Cerebellar nuclear complex (tissue), 1 donor: ENCODE measurements at places on chromosomes 7 and 10.

DNA sequence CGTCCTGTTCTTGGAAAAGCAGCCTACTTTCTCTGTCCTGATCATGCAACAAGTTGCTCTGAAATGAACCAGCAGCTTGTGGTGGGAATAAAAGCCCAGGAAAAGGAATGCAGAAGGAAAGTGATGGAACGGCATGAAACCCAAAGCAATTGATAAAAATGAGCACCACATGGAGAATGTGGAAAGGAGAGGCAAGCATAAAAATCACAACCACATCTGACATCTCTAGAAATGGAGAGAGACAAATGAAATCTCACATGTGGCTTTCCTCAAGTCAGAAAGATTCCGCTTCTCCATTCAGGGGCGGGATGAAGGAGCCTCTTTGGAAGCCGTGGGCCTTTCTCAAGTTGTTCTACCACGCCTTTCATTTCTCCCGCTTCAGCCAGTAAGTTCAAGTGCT is 631.7 kb upstream of the GALNT17 start:
- DNase-seq, result no peak

DNA sequence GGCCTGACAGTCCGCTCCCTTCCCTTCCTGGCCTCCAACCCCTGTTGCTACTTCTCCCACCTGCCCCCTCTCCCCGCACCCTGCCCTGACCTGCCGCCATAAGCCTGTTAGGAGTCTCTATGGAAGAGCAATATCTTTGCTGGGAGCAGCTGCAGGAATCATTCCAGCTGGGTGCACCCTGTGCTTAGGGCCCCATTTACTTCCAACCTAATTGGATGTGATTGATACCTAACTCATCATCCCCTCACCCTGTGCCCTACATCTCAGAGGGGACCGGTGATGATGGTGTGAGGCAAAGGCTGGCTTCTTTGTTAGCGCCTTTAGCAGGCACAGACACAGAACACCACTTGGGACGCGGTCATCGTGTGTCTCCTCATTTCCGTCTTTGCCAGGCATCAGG is 80.0 kb upstream of the FAM180A start:
- DNase-seq, result no peak

- no peak for DNase-seq
These were observed 108.7 kb downstream of the TBXAS1 start for GRCh38 chr7:139937715-139938114.

- no peak for DNase-seq
These were observed 806.1 kb downstream of the TNS3 start for GRCh38 chr7:46775776-46776175.

GRCh38 chr10:70782746-70783680 is 2.2 kb downstream of the TBATA start:
- DNase-seq, result no peak

DNA sequence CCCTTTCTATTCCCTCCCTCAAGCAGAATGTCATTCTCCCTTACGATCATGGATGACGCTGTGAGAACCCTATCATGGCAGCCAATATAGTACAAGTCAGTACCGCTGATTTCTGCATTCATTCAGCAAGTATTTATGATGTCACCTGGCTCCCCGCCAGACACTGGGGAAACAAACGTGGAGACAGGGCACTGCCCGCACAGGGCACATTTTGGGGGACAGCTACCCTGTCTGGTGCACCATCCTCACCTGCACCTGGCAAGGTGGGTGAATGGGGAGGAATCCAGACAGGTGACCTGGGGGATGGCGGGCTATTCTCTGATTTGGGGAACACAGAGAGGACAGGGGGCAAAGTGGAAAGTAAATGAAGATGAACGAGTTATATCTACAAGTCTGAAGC is 28.4 kb downstream of the MKI67 start:
- no peak for DNase-seq

DNA sequence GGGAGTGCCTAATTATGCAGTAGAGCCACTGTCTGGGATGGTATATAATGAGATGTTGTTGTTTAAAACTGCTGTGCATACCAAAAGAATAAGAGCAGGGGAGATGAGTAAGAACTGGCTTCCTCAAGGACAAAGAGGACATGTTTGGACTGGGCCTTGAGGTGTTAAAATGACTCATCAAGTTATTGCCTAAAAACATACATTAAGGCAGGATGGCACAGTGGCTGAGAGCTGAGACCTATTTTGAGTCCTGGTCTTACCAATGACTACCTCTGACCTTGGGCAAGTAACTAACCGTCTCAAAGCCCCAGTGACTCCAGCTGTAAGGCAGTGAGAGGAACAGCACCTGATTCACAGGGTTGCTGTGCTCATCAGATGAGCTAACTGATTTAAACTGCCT is 71.1 kb downstream of the CFAP58 start:
- no peak for DNase-seq

- no peak for DNase-seq
These were observed 44.6 kb downstream of the BMS1 start for GRCh38 chr10:42827201-42827600.

GRCh38 chr10:6239213-6239991 is 36.7 kb downstream of the PFKFB3 start:
- DNase-seq, result no peak

GRCh38 chr10:49474901-49475300 is 64.0 kb downstream of the ERCC6 start:
- no peak for DNase-seq

- no peak for DNase-seq
These were observed 32.2 kb upstream of the GARS1 start for GRCh38 chr7:30562498-30562897.

DNA sequence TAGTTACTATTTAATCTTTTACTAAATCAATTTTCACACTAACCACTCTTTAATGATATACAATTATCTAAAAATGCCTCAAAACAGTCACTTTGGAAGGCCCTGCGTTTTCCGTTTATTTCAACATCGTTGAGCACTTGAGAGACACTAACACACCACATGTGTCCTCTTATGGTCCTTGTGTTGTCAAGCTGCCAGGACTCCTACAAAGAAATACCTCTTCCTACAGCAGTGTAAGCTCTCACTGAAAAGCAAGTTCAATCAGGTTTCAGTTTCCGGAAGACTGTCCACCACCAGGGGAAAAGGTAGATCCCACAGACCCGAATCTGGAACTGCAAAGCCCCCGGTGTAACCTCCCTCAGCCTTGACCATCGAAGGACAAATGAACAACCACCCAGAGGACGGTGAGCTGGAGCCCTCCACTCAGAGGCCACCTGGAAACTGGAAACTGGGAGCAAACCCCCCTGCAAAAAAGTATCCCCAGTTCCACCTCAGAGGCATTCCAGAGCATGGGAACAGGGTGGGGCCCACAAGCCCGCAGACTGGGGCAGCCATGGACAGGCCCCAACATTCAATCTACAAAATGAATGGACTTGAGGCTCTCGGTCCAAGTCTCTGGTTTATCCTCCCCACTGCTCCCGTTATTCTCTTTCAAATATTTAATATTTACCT is 37.6 kb downstream of the KCNH2 start:
- DNase-seq, result no peak

- DNase-seq, result no peak
These were observed 26.7 kb downstream of the MKLN1 start for GRCh38 chr7:131354390-131354789.

DNA sequence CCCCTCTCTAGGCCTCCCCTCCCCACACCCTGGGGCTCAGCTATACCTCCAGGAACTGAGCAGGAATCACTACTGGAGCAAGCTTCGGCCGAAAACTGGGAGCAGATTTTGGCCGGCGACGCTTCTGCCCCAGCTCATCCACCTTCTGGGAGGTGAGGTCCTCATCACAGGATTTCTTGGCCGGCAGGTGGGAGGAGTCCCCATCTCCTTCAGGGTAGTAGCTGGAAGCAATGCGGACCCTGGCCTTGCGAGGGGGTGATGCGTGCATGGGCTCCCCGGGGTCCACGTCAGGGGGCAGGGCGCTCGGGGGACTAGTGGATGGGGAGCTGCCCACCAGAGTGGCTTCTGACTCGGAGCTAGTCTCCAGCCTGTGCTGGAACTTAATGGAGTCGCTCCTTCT is 105.5 kb downstream of the DLG5 start:
- no peak for DNase-seq
